ENCODE measurements at places on chromosomes 7 and 10.
A peak's percentile ranks its signal among the peaks of the same experiment; 100 is the strongest.

- no peak for DNase-seq
Measured at GRCh38 chr7:92150450-92151017, 16.3 kb upstream of the CYP51A1 start.

- DNase-seq = no peak
Measured at GRCh38 chr7:153943457-153943856, 108.7 kb upstream of the DPP6 start.

DNA sequence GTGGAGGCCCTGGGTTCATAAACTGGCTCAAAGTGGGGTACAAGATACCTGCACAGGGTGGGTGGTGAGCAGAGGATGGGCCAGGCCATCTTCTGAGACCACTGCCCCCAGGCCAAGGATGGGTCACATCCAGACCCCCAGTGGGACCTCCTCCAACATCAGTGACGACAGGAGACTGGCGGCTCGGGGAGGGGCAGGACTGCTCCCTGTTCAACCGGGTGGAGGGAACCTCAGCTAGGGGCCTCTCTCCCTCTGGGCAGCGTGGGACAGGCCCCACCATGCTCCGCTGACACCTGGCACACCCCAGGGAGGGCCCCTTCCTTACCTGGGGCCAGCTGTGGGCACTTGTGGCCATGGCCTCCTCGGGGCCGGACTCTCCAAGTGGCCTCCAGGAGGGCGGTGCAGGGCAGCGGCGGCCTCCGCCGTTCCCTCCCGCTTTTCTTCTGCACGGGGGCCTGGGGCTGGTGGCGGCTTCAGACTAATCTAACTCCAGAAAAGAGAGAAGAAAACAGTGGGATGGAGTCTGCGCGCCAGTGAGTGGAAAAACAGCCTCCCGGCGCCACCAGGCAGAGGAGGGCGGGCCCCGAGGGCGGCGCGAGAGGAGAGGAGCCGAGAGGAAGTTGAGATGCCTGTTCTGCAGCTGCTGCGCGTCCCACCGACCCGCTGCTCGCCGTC lies at the start of gene CALHM2:
Gene CALHM2, minus strand, starts transcription at position 540 of the 675 bp plus-strand sequence. CDS start 2,429 bp downstream, outside the sequence.
- DNase-seq = peak; percentile 43

- no peak for DNase-seq
Measured at GRCh38 chr7:105297309-105297708, 91.4 kb downstream of the SRPK2 start.

GRCh38 chr7:110181768-110182167 lies 909.2 kb upstream of the LRRN3 start:
- no peak for DNase-seq

DNA sequence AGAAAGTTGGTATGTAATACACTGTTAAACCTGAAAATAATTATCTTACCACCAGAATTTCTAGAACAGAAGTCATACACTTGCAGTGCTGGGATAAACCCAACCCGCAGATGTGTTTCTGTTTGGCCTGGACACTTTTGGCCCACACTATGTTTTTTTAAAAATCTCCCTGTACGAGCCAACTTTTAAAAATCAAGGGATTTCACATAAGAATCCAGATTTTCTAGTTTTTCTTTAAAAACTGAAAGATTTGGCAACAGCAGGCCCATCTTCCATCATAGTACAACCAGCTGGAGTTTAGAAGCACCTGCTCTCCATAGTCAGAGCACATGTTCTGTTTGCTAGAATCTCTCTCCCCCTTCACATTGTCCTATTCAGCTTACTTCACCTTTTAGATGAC lies 74.0 kb downstream of the TLL2 start:
- DNase-seq = no peak

GRCh38 chr7:99559175-99559915 lies 903 bp downstream of the ZNF655 start:
- DNase-seq = peak; percentile 50

- DNase-seq = no peak
Measured at GRCh38 chr7:39651265-39651664, 27.9 kb downstream of the RALA start.

DNA sequence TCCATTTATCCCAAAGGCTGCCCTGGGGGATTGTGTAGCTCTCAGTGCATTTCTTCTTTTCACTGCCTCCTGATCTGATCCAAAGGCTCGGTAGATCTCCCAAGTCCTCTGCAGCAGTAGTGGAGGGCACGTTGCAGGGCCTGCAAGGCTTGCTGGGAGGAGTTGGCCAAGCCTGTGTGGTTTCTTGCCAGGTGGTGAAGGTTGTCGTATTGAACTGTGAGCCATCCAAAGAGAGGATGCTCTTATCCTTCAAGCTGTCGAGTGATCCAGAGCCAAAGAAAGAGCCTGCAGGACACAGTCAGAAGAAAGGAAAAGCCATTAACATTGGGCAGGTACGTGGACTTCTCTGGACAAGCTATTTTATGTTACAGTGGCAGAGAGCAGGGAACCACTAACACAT lies 21.2 kb downstream of the PDCD11 start:
- no peak for DNase-seq

DNA sequence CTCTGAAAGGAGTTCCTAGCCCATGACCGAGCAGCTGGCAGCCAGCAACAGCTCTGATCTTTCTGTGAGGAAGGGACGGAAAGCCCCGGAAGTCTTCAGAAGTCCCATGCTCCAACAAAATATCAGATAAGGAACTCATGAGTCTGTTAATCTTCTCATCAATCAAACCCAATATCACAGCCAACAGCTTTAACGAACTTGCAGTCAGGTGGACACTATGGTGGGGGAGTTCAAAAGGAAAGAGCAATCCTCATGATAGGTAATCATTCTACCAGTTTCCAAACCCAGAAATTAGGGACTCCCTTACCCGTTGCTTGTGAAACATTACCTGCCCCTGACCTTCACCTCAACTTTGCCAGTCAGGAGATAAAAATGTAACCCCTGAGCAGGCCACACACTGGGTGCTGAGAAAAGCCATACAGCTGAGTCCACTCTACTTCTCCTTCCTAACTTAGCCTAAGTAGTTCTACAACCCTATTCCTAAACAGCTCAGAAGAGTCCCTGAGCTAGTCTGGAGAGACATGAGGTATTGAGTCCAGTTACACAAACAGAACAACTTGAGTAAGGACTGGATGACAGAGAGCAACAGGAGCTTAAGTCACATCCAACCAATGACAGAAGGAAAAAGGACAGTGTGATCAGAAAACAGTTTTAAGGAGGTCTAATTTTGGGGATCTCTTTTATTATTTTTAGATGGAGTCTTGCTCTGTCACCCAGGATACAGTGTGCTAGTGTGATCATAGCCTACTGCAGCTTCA lies 2.2 kb downstream of the NDST2 start:
- DNase-seq = no peak

DNA sequence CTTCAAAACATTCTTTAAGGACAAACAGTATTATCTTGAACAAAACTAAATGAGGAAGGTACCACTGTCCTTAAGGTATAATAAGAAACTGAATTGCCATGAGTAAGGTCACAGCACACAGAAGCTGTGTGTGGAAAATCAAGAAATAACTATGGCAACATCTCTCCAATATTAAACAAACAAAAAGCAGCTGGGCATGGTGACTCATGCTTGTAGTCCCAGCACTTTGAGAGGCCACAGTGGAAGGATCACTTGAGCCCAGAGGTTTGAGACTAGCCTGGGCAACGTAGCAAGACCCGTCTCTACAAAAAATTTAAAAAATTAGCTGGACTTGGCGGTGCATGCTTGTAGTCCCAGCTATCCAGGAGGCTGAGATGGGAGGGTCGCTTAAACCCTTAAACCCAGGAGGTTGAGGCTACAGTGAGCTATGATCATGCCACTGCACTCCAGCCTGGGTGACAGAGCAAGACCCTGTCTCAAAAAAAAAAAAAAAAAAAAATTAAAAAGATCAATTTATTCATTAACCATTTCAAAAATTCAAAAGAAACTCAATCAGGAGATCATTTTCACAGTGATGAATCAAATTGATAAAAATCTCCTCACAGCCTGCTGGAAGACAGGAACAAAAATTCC lies 195.4 kb downstream of the SKIDA1 start:
- DNase-seq = no peak

DNA sequence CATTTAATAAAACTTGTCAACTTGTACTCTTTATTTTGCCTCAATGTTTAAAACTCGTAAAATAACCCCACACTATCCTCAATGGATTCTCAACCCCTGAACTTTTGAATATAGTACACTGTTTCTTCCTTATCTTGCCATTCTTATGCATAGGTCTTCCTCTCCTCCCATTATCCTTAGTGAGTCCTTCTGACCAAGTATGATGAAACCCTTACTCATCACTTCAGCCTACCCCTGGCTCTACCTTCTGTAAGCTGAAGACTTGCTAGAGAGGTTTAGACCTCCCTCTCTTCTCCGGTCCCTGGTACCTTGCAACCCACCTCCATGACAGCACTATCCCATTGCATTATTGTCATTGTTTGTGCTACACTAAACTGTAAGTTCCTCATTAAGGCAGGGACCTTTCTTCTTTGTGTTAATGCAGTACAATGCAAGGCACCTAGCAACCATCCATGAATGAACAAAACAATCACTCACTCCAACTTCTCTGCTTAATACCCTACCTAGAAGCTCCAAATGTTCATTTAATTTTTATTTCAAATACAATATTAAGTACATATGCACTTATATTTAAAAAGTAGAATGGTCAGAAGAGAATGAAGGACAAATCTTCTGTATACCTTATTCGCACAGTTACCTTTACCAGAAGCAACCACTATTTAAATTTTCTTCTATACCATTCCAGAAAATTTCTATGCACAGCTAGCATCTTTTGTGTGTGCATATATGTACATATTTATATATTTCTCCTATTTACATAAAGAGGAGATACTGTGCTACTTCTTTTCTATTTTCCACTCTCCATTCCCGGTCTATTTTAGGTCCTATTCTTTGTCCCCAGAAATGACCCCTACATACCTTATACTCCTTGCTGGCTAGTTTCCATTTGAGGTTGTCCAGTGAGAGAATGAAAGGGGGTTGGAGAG lies 77.5 kb downstream of the SLC16A9 start:
- no peak for DNase-seq

GRCh38 chr7:107262857-107263256 lies 94.1 kb downstream of the HBP1 start:
- no peak for DNase-seq

- no peak for DNase-seq
Measured at GRCh38 chr7:24141874-24142509, 142.0 kb upstream of the NPY start.

DNA sequence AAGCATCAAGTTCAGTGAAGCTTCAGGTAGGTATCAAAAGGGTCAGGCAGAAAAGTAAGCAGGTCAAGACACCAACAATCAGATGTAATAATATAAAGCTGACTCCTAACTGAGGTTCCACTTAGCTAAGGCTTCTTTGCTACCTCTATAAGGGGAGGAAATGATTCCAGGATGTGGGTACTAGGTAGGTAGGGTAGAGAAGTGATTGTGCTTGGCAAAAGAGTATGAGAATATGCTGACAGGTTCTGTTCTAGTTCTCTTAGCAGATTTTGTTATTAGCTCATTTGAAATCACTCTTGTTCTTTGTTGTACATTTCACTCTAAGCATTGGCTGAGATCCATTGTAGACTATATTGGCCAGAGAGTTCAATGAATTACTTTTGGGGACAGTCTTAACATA lies 40.7 kb upstream of the CBLL1 start:
- no peak for DNase-seq

- no peak for DNase-seq
Measured at GRCh38 chr7:151608031-151608551, 88.4 kb upstream of the RHEB start.

- DNase-seq = no peak
Measured at GRCh38 chr7:80247891-80248290, 113.3 kb downstream of the GNAI1 start.

DNA sequence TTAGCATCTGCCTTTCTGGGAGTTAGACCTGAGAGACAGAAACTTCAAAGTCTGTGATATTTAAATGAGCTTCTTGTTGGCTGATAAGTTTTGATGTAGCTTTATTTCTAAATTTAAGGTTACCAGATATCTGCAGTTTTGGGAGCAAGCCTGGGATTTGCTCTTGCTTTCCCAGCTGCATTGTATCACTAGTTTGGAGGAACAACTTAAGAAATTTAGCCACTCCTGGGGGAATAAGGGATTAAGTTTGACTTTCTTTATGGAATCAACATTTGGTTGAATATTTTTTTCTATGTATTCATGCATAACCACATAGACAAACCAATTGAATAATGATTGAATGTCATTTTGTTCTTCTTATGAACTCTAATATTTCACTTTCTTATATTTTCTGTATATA lies 178.6 kb downstream of the POLR1F start:
- no peak for DNase-seq

DNA sequence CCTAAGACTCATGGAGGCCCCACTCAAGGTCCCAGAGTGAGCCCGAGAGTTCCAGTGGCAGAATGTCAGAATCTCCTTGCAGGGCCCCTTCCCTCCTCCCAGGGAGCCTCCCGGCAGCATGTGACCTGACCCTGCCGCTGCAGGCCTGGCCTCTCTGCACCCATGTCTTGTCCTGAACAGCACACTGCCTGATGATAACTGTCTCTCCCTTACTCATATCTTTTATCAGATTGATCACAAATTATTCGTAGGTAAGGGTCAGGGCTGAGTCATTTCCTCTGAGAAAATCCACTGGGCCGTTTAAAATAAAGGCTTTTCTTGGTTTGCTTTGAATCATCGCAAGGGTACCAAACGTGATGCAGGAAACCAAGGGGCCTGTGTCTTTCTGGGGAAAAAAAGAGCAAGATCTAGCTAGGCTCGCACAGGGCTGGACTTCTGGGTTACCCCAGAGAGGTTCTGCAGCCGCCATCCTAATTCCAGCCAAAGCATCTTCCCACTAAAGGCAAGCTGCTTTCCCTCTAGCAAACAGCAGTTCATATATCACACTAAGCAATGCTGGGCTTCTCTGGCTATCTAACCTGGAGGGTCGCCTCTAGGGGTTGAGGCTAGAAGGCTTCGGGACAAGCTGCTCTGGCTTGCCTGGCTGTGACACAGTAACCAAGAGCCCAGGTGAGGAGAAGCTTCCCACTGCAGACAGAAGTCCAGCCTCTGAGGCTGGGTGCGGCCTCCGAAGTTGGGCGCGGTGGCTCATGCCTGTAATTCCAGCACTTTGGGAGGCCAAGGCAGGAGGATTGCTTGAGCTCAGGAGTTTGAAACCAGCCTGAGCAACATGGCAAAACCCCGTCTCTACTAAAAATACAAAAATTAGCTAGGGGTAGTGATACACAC lies 104.9 kb downstream of the SPDYE5 start:
- DNase-seq = no peak

- no peak for DNase-seq
Measured at GRCh38 chr7:70706204-70706603, 425.7 kb upstream of the GALNT17 start.
